NCI-H2107 (cell line): ENCODE measurements at places on chromosomes 6 and 20.

DNA sequence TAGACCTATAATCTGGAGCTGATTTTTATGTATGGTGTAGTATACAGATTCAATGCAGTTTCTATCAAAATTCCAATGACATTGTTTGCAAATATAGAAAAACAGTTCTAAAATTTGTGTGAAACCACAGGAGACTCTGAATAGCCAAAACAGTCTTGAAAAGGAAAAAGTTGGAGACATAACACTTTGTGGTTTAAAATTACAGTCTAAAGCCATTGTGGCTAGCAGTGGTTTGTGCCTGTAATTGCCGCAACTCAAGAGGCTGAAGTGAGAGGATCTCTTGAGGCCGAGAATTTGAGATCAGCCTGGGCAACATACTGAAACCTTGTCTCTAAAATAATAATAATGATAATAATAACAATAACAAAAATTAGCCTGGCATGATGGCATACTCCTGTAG lies 213.7 kb downstream of the CDKAL1 start:
- DNase-seq = no peak

DNA sequence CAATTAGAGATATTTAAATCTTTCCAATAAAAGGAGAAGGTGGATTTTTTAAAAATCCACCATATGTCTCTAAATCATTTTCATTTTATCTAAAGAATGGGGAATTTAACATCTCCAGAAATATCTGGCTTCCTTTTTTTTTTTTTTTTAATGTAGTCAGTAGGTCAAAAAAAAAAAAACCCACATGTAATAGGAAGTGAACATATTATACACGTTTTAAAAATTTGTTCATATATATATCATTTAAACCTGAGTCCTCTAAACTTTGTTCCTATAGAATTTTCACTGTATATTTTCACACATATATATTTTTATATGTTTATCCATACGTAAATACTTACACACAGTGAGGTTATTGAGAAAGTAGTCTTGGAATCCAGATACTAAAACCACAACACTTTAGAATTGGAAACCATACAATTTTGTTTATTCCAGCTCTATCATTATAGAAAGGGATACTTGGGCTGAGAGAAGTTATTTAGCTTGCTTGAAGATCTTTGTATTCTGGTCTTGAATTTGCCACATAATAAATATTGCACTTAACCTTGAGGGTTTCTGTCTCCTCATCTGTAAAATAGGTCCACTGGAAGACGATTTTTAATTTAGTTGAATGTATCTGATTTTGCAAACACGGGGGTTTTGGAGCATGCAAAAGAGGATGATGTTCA lies 62.1 kb upstream of the ZNF217 start:
- no peak for DNase-seq

- no peak for DNase-seq
Observed at GRCh38 chr6:13655700-13656099, 40.6 kb downstream of the NOL7 start.

DNA sequence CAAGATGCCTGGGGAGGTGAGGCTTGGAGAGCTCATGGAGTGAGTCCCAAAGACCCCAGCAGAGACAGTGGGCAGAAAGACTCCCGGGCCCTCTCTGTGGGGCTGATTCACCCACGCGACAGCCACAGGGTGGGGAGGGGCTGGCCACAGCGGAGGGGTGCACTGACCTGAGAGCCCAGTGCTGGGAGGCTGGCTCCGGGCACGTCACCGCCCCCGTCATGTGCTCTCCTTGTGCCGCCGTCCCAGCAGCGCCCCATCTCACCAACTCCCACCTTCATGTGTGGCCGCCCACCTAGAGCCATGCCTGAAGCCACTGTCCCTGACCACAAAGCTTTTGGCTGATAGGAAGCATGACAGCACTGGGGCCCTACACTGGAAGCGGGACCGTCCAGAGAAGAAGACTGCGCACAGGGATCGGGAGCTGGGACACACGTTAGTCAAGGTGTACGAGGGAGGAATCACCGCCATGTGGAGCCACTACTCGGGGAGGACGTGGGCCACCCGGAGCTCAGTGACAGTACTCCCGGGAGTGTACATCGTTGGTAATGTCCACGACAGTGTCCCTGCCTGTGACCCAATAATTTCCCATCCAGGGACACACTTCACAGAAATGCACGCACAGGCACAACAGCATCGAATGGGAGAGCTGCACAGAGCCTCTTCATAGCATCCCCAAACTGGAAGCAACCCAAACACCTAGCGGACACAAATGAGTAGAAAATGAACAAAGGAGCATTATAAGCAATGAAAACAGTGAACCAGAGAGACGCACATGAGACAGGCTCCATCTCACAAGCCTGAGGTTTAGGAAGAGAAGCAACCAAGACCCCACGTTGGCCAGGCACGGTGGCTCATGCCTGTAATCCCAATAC lies 28.4 kb upstream of the FOXC1 start:
- no peak for DNase-seq

DNA sequence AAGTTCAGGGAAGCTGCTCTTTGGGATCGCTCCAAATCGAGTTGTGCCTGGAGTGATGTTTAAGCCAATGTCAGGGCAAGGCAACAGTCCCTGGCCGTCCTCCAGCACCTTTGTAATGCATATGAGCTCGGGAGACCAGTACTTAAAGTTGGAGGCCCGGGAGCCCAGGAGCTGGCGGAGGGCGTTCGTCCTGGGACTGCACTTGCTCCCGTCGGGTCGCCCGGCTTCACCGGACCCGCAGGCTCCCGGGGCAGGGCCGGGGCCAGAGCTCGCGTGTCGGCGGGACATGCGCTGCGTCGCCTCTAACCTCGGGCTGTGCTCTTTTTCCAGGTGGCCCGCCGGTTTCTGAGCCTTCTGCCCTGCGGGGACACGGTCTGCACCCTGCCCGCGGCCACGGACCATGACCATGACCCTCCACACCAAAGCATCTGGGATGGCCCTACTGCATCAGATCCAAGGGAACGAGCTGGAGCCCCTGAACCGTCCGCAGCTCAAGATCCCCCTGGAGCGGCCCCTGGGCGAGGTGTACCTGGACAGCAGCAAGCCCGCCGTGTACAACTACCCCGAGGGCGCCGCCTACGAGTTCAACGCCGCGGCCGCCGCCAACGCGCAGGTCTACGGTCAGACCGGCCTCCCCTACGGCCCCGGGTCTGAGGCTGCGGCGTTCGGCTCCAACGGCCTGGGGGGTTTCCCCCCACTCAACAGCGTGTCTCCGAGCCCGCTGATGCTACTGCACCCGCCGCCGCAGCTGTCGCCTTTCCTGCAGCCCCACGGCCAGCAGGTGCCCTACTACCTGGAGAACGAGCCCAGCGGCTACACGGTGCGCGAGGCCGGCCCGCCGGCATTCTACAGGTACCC lies at the start of gene ESR1:
TSS of gene ESR1 (plus strand) at position 170 of the 858 bp plus-strand sequence. CDS start at position 401, 231 bp downstream.
- DNase-seq = no peak

DNA sequence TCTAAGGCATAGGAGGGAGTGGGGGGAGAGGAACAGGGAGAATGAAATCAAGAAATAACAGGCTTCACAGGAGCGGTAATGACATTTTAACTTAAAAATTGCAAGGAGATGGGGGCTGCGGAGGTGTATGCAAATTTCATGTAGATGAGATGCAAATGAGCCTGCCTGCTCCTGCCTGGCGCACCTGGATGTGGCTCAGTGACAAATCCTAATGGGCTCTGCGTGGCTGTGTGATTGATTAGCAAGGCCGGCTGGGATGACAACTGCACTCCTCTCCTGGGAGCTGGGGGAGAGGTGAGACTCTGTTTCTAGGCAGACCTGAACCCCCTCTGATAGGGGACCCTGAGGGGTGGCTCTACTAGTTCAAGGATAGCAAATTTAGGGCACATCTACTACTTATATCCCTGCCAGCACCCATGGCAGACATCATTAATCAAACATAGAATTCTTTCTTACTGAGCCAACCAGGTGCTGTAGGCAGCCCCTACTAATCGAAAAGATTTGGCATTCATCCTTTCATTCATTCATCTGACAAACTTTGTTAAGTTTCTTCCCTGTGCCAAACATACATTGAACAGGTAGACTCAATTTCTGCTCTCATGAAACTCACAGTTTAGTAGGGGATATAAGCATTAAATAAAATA lies 38.4 kb upstream of the TGM2 start:
- DNase-seq = no peak
